Bronchial epithelial cell (primary cell): ENCODE measurements at places on chromosomes 2 and 18.
A peak's percentile ranks its signal among the peaks of the same experiment; 100 is the strongest.

GRCh38 chr2:69471793-69472192 is 34.6 kb upstream of the NFU1 start:
- no peak for DNase-seq

DNA sequence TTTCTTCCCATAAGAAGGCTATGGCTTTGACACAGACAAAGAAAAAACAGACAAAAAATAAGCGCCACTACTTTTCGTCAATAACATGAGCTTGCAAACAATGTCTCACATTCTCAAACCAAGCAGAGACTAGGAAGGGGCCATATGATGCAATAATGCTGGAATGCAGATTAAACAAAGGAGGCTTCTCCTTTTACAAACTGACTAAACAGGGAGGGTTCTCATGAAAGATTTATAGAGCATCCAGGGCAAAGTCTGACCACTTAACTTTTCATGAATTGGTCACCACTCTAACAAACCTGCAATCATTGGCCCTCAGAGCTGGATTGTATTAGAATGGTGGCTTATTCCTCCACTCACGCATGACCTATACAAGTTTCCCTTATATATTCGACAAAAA is 663.3 kb upstream of the CHAC2 start:
- DNase-seq = peak; percentile 85

DNA sequence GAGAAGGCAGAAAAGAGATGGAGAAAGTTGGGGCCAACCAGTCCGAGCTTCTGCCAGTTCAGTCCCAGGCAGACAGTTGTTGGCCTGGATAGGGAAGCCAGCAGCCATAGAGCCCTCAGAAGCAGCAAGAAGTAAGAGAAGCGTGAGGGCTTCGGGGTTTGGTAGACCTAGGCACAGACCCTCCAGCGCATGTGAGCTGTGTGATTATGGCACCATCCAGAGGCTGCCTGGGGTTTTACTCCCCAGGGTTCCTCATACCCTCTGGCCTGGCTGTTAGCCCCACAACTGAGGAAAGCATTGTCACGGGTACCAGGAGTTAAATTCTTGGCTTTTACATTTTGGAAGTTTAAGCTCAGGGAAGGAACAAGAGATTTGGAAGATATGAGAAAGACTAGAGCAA is 93.7 kb upstream of the RAB6C start:
- DNase-seq = no peak

- DNase-seq = no peak
Observed at GRCh38 chr2:158021226-158021625, 80.5 kb upstream of the UPP2 start.

GRCh38 chr2:105744909-105745853 is at the start of gene NCK2:
NCK2 (plus strand) TSS chr2:105744912; CDS start chr2:105855064, 110,152 bp downstream.
- no peak for DNase-seq

- peak; percentile 5 for DNase-seq
Observed at GRCh38 chr2:19652811-19653210, 249.0 kb downstream of the TTC32 start.

DNA sequence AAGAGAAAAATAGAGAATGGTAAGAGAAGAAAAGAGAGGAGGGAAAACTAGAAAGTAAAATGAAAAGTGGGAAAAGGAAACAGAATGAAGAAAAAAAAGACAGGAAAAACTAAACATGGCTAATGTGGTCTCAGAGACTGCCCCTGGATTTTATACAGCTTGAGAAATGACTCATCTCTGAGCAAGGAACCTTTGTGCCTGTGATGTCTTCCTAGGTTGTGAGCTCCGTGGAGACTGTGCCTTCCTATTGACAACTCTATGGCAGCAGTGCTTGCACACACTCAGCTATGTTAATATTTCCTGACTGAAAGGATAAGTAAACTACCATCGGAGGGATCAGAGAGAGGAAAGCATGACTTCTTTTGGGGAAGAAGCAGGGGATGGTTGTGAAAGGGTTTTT is 203.8 kb downstream of the RDH14 start:
- DNase-seq = peak; percentile 52

DNA sequence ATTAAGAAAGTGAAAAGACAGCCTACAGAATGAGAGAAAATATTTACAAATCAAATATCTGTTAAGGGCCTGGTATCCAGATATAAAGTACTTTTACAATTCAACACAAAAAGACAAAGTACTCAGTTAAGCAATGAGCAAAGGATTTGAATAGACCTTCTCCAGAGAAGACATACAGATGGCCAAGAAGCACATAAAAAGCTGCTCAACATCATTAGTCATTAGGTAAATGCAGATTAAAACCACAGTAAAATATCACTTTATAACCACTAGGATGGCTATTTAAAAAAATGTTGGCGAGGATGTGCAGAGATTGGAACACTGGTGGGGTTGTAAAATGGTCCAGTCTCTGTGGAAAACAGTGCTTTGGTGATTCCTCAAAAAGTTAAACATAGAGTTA is 38.9 kb downstream of the RAB31 start:
- DNase-seq = no peak
